Panc1 (cell line): ENCODE measurements at places on chromosomes 16 and 17.

DNA sequence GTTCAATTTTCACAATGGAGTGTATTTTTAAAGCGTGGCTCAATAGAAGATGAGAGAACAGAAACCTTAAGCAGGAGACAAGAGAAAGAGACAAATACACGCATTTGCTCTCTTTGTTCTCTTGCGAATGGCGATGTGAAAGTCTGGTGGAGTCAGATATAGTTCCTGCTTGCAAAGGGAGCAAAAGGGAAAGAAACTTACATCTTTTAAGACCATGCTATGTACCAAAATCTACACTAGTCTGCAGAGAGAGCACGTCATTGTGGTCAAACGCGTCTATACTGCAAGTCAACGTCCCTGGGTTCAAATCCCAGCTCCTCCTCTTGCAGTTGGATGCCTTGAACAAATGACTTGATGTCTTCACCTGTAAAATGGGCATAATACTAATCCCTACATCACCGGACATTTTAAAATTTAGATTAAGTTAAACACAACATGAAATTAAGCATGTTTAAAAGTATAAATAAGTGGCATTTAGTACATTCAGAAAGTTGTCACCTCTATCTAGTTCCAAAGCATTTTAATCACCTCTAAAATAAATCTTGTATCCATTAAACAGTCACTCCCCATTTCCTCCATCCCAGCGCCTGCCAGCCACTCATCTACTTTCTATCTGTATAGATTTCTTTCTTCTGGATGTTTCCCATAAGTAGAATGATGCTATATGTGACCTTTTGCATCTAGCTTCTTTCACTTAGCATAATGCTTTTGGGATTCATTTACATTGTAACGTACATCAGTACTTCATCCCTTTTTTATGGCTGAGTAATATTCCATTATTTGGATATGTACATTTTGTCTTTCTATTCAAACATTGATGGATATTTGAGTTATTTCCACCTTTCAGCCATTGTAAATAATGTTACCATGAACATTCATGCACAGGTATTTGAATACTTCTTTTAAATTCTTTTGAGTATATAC lies 406.9 kb downstream of the TMEM114 start:
- DNase-seq = no peak

GRCh38 chr16:15952265-15952711 lies 2.9 kb downstream of the ABCC1 start:
- no peak for DNase-seq

DNA sequence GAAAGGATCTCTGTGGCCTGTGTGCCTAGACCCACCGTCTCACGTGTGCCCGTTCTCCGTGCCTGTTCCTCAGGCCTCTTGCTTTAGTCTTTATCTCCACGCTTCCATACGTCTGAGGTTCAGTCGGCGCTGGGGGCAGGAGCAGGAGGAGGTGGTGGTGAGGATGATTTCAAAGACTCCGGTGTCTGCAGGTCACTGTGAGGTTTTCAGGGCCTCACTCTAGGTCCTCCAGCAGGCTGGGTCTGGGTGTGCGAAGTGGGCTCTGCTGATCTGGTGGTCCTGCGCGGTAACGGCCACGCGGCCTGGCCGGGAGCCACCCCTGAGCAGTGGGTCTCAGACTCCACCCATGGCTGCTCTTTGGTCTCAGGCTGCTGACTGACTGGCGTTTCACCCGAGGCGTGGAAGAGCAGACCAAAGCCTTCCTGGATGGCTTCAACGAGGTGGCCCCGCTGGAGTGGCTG lies 14.4 kb upstream of the CLEC18A start:
- DNase-seq = no peak

DNA sequence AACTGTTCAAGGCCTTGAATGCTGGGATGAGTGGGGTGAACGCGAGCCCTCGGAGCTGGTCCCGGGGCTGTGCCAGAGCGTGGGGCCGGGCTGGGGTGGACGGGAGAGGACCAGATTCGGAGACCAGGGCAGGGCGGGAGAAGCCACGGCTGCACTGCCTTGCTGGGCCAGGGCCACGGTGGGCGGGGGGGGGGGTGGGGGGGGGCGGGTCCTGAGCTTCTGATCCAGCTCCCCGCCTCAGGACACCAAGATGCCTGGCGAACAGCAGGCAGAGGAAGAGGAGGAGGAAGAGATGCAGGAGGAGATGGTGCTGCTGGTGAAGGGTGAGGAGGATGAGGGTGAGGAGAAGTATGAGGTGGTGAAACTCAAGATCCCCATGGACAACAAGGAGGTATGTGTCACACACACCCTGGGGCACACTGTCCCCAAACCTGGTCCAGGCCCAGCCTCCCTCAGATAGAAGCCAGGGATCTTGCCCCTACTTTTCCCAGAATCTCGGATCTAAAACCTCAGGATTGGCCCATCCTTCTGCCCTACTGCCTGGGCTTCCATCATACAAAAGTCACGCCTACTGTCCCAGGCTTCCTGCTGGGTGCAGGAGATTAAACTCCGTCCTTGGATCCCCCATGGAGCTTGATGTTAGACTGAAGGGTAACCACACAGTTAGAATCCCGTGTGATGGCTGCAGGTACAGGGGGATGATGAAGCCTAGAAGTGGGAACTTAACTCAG lies 563 bp downstream of the ZNF771 start:
- no peak for DNase-seq

- no peak for DNase-seq
These were observed 26.1 kb downstream of the CDRT4 start for GRCh38 chr17:15441315-15441714.
